ENCODE measurements at places on chromosomes 7 and 10.

- DNase-seq = no peak
Observed at GRCh38 chr10:44689368-44689767, 221.8 kb upstream of the TMEM72 start.

- no peak for DNase-seq
Observed at GRCh38 chr10:76051007-76051936, 619.8 kb downstream of the LRMDA start.

DNA sequence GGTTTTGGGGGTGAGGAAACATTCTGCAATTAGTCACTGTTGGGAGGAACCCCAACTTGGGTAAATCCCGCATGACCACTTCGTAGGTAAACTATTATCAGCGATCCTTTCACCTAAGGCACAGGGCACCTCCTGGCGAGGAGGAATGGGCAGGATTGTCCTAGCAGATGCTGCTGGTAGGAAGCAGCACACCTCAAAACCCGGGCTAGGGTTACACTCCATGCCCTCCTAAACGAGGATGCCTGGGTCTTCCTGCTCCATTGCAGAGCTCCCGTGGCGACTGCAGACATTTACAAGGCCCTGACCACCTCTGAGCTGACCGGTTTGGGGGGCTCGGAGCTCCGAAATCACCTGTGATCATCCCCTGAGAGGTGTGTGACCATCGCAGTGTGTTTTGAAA lies 92.3 kb downstream of the FAM171A1 start:
- no peak for DNase-seq

GRCh38 chr10:2985729-2986232 lies 81.6 kb upstream of the PFKP start:
- DNase-seq = no peak

DNA sequence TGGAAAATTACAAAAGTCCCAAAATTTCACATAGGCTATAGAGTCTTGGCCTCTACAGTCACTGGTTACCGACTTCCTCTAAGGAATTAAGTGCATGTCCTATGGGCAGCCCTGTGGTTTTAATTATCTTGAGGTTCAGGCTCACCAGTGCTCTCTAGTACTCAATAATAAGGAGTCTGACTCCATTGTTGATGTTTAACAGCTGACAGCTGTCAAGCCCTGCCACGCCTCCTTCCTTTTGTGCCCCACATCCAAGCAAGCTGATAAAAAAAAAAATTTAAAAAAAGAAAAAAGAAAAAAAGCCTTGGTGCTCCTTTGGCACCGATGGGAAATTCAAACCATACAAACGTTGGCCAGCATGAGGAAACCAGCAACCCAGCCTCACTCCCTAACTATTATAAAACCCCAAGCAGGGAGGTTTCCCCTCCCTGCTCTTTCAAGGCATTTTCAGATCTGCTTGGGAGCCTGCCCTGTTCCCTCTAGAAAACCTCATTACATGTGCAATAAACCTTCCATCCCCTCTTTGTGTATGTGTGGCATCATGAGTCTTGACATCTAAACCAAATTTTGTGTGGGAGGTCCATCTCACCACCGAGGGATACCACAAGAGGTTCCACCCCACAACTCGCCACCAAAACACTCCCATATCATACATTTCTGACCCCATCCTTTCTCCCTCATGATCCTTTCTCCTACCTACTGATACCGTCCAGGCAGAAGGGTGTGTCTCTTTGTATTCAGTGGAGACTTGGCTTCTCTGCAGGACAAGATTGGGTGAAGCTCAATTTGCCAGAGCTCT lies 70.9 kb upstream of the CCDC71L start:
- DNase-seq = no peak

DNA sequence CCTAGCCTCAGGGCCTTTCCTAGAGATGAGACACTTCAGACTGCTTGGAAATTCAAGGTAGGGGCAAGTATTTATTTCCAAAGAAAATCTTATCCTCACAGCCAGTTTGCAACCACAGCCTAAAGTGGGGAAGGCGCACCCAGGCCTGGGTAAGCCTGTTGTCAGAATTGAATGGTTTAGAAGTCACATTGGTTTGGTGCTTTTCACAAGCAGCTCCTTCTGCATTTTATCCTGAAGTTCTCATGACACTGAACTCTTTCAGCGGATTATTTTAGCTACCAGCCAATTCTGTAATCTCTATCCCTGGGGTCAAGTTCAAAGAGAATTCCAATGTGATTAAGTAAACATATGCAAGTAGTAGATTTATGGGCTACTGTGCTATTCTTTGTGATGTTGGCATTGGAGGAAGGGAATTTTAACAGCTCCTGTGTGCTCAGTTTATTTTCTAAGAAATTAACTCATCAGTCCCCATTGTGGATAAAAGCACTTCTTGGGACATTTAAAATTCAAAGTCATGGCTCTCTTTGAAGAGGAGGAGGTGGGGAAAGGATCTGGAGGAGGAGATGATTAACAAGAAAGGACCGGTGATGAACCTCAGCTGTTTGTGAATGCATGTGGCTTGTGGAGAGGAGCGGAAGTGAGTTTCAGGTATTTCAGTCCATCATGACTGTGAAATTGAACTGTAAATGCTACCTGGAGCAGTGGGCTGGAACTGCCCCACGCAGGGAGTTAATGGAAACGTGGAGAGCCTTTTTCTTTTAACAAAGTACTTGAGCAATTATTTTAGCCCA lies 90.2 kb upstream of the CACUL1 start:
- DNase-seq = no peak
